H54 (cell line): ENCODE measurements at places on chromosomes 1 and 21.

- no peak for DNase-seq
Measured at GRCh38 chr1:3016641-3017439, 4.4 kb upstream of the ACTRT2 start.

GRCh38 chr1:236914375-236914774, 89.9 kb downstream of the MT1HL1 start:
- DNase-seq, result no peak

DNA sequence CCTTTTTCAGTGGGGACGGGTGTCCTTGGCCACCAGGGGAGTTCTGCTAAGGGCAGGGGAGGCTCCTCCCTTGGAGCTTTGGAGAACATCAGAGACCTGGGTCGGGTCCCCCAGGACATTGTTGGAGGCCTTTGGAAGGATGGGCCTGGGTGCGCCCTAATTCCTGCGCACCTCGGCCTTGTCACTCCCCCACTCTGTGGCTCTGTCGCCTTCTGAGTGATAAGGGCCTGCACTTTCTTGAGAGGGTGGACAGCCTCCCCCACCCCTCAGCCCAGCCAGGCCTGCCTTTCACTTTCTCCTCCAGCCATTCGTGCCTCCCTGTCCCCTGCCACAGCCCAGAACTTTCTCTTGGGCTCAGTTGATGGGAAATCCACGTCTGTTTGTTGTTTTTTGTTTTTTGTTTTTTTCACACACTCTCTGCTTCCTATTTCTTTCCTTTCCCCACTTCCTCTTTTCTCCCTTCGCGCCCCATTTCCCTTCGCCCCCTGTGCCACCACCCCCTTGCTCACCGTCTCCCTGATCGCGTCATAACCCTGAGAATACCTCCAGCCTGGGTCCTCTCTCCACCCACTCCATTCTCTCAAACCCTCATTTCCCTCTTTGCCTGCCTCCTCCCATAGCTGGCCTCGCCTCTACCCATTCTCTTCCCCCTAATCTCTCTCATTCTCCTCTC, 85.6 kb downstream of the PAX7 start:
- no peak for DNase-seq

- no peak for DNase-seq
Measured at GRCh38 chr1:157081707-157082106, 17.9 kb downstream of the ETV3L start.

DNA sequence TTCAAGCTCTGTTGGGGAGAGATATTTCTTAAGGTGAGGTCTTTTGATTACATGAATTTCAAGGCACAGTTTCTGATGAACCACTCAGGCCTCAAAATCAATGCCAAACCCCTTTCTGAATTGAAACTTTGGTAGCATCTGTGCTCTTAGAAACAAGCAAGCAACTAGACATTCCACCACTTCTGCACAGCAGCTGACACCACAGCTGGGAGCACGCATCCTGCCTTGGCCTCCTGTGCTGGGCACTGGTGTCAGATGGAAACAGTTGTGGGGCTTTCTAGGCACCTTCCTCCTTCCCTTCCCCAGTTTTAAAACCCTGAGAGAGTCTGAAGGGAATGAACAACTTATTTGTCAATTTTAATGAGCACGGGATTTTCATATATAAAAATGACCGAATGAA, 360.2 kb downstream of the ADGRL2 start:
- no peak for DNase-seq

DNA sequence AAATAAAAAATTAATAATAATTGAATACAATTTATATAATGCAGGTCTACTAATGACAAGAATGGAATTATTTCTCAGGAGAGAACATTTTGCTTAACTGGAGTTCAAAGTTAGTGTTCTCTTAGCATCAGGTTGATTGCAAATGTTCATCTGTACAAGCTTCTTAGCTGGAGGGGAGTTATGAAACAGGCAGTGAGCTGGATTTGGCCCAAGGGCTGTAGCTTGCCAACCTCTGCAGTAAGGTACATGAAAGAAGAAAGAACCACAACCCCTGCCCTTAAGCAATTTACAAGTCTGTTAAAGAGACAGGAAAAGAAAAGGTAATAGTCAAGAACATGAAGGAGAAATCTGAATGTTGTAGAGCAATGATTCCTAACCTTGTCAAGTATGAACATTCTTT, 17.0 kb downstream of the LPGAT1 start:
- no peak for DNase-seq

- DNase-seq, result no peak
Measured at GRCh38 chr1:26946270-26946669, 14.0 kb downstream of the KDF1 start.

DNA sequence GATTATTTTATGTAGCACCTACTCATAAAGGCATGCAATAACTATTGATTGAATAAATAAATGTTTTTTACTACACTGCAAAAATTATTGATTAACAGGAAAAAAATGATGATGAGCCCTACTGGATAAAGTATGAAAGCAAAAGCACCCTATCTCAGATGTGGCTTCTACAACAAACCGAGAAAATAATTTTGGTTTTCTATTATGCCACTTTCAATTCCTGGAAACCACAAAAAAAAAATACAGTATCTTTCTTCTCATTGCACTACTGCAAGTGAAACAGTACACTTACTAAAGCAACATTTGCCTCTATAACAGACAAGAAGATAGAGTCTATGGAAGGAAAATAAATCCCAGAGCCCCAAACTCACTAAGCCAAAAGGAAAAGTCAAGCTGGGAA, 1882.4 kb downstream of the NCAM2 start:
- DNase-seq, result no peak

- peak; percentile 11 for DNase-seq
Measured at GRCh38 chr1:243598433-243598832, 251.6 kb downstream of the AKT3 start.

- DNase-seq, result no peak
Measured at GRCh38 chr1:43844114-43844513, 89.5 kb upstream of the ARTN start.

GRCh38 chr1:16900751-16901150, 5.0 kb downstream of the RNU1-2 start:
- DNase-seq, result no peak

DNA sequence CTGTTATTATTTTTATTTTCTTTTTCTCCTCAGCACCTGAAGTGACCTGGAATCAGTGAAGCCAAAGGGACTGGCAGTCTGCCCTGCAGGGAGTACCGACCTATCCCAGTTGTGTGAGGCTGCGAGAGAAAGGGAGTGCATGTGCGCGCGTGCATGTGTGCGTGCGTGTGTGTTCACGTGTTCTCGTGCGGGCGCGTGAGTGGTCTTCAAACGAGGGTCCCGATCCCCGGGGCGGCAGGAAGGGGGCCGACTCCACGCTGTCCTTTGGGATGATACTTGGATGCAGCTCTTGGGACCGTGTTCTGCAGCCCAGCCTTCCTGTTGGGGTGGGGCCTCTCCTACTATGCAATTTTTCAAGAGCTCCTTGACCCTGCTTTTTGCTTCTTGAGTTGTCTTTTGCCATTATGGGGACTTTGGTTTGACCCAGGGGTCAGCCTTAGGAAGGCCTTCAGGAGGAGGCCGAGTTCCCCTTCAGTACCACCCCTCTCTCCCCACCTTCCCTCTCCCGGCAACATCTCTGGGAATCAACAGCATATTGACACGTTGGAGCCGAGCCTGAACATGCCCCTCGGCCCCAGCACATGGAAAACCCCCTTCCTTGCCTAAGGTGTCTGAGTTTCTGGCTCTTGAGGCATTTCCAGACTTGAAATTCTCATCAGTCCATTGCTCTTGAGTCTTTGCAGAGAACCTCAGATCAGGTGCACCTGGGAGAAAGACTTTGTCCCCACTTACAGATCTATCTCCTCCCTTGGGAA, 123.3 kb downstream of the PRDM2 start:
- DNase-seq, result no peak

DNA sequence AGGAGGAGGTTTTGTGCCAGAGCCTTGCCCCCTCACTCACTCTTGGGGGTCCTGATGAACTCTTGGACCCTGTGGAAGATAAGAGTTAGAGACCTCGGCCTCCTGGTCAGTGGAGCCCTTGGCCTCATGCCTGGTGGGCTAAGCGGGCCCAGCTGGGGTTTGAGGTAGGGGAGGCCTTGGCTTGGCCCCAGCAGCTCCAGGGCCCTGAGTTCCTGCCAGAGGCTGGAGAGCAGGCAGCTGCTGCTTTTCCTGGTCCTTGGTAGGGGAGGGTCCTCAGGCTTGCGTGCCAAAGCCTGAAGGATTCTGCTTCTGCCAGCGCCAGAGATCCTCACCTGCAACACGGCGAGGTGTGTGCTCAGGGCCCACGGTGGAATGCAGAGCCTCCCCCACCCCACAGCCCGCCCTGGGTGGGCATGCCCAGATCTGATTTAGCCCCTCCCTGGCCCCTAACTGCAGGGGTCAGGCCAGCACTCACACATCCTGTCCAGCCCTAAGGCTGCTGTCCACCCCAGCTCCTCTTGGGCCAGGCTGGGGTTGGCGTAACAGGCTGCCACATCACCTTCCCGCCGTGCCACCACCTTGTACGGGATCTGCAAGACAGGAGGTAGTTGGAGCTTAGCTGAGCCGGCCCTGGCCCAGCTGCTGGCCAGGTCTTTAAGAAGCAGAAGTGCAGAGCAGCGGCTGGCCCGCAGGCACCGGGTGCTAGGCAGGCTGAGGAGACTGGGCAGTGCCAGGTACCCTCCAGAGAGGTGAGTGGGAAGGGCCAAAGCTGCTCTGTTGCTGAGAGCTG, 4.7 kb downstream of the GALE start:
- no peak for DNase-seq

DNA sequence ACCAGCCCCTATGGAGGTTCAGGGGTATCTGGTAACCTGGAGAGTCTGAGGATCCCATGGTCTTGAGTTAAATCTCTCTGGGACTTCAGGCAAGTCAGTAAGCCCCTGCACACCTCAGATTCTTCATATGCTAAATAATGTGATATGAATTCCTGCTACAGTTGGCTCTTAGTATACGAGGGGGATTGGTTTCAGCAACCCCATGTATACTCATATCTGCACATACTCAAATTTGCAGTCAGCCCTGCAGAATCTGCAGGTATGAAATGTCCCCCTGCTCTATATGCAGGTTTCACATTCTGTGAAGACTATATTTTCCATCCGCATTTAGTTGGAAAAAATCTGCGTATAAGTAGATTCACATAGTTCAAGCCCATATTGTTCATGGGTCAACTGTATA, 136.6 kb downstream of the TOMM20 start:
- DNase-seq, result no peak

- DNase-seq, result peak; percentile 65
Measured at GRCh38 chr1:211613108-211613947, 34.4 kb upstream of the SLC30A1 start.
